Gastrocnemius medialis (tissue), 4 donors: ENCODE measurements at places on chromosomes 5 and 9. TPM values are rescaled to one million over a fixed set of nuclear protein-coding genes. Genes with fewer than 3 reads are reported as not detected.

GRCh38 chr5:71894091-71894490, 175.0 kb downstream of the CARTPT start:
- no peaks in the 10 kb centered on the region for H3K4me1 ChIP-seq
- H3K27me3 ChIP-seq = no peaks in the 10 kb centered on the region
- no peak overlapping the region for H3K4me3 ChIP-seq
- DNase-seq = no peak
- no peak overlapping the region for H3K27ac ChIP-seq
- no peaks in the 10 kb centered on the region for H3K36me3 ChIP-seq

DNA sequence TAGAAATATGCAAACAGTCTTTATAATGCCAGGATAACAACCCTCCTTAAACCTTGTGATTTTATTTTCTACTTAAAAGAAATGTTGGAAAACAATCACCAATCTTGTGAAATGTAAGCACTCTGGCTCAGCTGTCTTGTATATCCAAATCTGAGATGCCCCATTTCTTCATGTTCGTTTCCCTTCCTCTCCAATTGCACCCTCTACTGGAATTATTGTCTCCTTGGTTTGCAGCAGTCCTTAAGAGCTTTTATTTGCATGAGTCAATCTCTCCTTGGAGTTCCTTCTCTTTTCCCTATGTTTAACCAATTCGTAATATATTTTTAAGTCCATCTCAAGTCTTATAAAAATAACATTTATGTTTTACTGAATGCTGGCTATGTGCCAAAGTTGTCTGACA, 362.0 kb upstream of the CDH10 start:
- no peaks in the 10 kb centered on the region for H3K4me1 ChIP-seq
- DNase-seq = no peak
- no peaks in the 10 kb centered on the region for H3K27me3 ChIP-seq
- no peak overlapping the region for H3K4me3 ChIP-seq
- H3K36me3 ChIP-seq = no peaks in the 10 kb centered on the region

GHR gene
- total RNA-seq = 105 TPM

EMB gene
- 5.3 TPM for total RNA-seq

IRGM gene
- not detected for total RNA-seq

SOX30 gene
- total RNA-seq = not detected

- no peak overlapping the region for H3K27ac ChIP-seq
- H3K27me3 ChIP-seq = no peaks in the 10 kb centered on the region
- no peaks in the 10 kb centered on the region for H3K36me3 ChIP-seq
- no peak overlapping the region for H3K4me3 ChIP-seq
- H3K4me1 ChIP-seq = peaks cover 6% of the 10 kb centered on the region
These were observed 8.7 kb downstream of the SLF1 start for GRCh38 chr5:94627191-94627590.

- no peaks in the 10 kb centered on the region for H3K4me1 ChIP-seq
- no peaks in the 10 kb centered on the region for H3K27me3 ChIP-seq
- no peaks in the 10 kb centered on the region for H3K36me3 ChIP-seq
- no peak overlapping the region for H3K4me3 ChIP-seq
- no peak for DNase-seq
These were observed 11.8 kb downstream of the ARL14EPL start for GRCh38 chr5:116044073-116044472.

GRCh38 chr5:33841891-33842290, 49.9 kb downstream of the ADAMTS12 start:
- H3K4me3 ChIP-seq = no peak overlapping the region
- no peaks in the 10 kb centered on the region for H3K4me1 ChIP-seq
- H3K27ac ChIP-seq = no peak overlapping the region
- no peaks in the 10 kb centered on the region for H3K36me3 ChIP-seq
